Cerebellar cortex (tissue), 1 donor: ENCODE measurements at places on chromosomes 5 and 9.

DNA sequence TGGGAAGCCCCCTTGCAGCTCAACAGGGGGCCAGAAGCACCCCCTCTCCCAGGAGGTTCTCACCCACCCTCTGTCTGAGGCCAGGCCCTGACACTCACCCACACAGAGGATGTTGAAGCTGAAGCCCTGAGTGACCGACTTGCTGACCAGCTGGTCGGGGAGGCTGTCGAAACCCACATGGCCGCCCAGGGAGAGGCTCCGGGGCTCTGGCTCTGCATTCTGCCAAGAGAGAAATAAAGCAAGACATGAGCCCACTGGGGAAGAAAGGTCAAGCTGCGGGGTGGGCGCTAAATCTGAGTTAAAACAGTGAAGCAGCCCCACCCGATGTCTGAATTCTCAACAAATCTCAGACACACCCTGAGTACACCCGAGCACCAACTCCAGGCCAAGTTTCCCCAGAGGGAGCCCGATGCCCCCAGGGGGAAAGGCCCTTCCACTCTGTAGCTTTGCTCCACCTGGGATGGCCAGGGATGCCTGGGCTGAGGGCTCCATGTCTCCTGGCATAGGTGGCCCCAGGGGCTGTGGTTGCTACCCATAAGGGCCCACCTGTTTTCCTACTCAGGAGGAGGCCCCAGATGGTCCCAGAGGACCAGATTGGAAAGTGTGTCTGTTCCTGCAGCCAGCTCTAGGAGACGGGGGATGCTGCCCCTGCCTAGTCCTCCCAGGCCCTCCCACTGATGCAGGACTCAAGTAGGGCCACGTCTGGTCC is 11.6 kb downstream of the SEPTIN8 start:
- no peak for DNase-seq

GRCh38 chr9:81574405-81574804 is 114.9 kb downstream of the TLE1 start:
- no peak for DNase-seq

- DNase-seq, result no peak
These were observed 648.7 kb upstream of the CDH18 start for GRCh38 chr5:20636686-20637085.

GRCh38 chr5:38753141-38753540 is 92.7 kb upstream of the OSMR start:
- no peak for DNase-seq
